ENCODE measurements at places on chromosomes 7 and 10. TPM values are rescaled to one million over a fixed set of nuclear protein-coding genes. Genes with fewer than 3 reads are reported as not detected.

SUN3 gene
- not detected for total RNA-seq

NUDT13 gene
- 2.6 TPM for total RNA-seq

AUTS2 gene
- 3.8 TPM for total RNA-seq

VIPR2 gene
- total RNA-seq: 0.02 TPM

HMX3 gene
- 0.08 TPM for total RNA-seq

BMPER gene
- total RNA-seq: 4.3 TPM

COL28A1 gene
- 0.42 TPM for total RNA-seq

SMKR1 gene
- 8.4 TPM for total RNA-seq

FUOM gene
- 18.2 TPM for total RNA-seq

TDRD1 gene
- not detected for total RNA-seq

PRSS1 gene
- total RNA-seq: not detected

DKK1 gene
- 408 TPM for total RNA-seq

AKR1C8 gene
- total RNA-seq: not detected

AGMO gene
- total RNA-seq: 0.77 TPM

HSPA12A gene
- 9.8 TPM for total RNA-seq

SPDYE11 gene
- not detected for total RNA-seq

CALML5 gene
- total RNA-seq: not detected

HGF gene
- total RNA-seq: 0.03 TPM

SAMD9 gene
- 2.2 TPM for total RNA-seq

MAP3K8 gene
- total RNA-seq: 11.5 TPM

ENKUR gene
- 0.19 TPM for total RNA-seq

PTN gene
- not detected for total RNA-seq

GPR26 gene
- not detected for total RNA-seq

C10orf105 gene
- total RNA-seq: not detected

ARHGEF35 gene
- 0.55 TPM for total RNA-seq

CAV2 gene
- total RNA-seq: 209 TPM

UCN3 gene
- total RNA-seq: not detected

MCM10 gene
- 20.1 TPM for total RNA-seq

HABP2 gene
- total RNA-seq: 0.09 TPM

LIPF gene
- not detected for total RNA-seq

MYOF gene
- total RNA-seq: 215 TPM

PRXL2A gene
- 39.5 TPM for total RNA-seq

PIP gene
- total RNA-seq: 0.16 TPM

All from A549 treated with AZD2906 at 1 μM for 4 hours (cell line).